CD4-positive, alpha-beta T cell treated with Interleukin-2 at 100 ng/mL for 4 hours (primary cell): ENCODE measurements at places on chromosomes 6 and 20.
A peak's percentile ranks its signal among the peaks of the same experiment; 100 is the strongest.

- no peak for DNase-seq
Measured at GRCh38 chr20:24989162-24989561, 3.4 kb downstream of the APMAP start.

GRCh38 chr6:32882879-32883250, 28.9 kb downstream of the PSMB9 start:
- DNase-seq, result no peak

- no peak for DNase-seq
Measured at GRCh38 chr6:150361876-150362275, 6.9 kb upstream of the IYD start.

GRCh38 chr6:135226537-135226936, 45.4 kb downstream of the MYB start:
- no peak for DNase-seq

DNA sequence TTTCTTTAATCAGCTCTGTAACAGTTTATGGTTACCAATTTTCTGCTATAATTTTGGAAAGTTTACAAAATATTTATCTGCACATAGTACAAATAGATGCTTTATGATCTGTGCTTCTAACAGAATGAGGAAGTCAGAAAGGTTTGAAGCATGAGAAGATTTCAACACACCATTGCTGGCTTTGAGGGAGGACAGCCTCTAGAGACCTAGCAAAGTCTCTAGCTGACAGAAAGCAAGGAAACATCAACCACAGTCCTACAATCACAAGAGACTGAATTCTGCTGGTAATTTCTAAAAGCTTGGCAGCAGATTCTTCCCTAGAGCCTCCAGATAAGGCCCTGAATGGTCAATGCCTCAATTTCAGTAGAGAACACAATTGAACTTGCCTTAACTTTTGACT, 750.8 kb upstream of the SLC35B3 start:
- no peak for DNase-seq

DNA sequence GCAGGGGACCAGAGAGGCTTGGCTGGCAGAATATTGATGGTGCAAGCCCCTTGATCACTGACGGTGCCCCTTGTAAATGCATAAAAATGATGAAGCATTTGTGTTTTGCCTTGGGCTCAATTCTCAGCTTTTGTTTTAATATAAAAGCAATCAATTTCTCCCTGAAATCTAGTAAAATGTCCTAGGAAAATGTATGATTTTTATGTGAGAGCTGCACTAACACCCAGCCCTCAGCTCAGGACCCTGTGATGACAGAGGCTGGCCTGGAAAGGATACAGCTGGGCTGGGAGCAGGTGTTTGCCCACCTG, 84.7 kb upstream of the PHACTR3 start:
- DNase-seq, result no peak

GRCh38 chr6:151738267-151738666, 69.2 kb upstream of the ESR1 start:
- no peak for DNase-seq

DNA sequence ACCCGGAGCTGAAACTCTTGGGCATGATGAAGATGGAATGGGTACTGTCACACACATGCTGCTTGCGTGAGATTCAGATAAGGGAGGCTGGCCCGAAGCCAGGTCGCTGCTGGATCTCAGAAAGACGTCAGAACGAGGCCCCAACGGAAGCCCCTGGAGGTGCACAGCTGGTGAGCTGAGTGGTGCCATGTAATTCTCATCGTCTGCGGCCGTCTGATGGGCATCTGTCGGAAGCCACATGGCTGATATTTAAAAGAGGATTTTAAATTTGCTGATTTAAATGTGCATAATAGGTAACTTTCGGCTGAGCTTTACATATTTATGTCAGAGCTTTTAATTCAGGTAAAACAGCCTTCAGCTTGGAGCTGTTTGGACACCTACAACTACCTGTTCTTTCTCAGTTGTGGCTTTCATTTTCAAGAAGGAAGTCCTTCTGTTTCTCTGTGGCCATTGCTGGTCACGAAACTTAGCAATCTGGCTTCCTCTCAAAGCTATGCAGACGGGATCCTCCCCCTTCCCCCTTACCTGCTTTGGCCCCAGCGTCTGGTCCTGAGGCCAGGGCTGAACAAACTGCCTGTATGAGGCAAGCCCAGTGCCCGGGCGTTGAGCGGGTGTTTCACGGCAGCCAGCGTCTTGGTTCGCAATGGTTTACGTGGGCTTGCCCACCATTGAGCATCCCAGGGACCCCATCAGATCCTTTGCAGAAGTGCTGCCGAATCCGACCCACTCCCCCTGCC, 9.2 kb downstream of the SLCO4A1 start:
- DNase-seq, result peak; percentile 69

DNA sequence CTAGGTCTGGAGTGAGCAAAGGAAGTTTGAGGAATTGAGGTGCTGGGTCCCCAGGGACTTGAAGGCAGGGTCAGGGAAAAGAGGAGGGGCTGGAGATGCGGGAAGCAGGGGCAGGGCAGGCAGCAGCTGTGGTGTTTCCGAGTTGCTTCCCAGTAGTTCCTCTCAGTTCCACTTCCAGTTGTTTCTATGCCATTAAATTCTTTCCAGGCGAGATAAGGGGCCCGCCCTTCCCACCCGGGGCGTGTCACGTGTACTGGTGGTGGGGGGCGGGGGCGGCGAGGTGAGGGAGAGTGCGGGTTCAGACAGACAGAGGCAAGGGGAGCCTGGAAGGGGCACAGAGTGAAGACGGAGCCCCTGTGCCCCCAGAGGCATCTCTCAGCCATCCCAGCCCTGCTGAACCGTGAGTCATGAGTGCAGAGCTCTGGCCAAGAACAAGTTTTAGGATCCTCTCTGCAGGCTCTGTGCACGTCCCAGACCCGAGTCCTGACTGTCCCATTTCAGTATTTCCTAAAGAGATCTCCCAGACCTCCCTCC, 977 bp downstream of the TNXB start:
- no peak for DNase-seq

- DNase-seq, result peak; percentile 25
Measured at GRCh38 chr20:43915211-43916072, 790 bp downstream of the TOX2 start.

- DNase-seq, result no peak
Measured at GRCh38 chr6:124539096-124539495, 423.1 kb upstream of the RNF217 start.

- no peak for DNase-seq
Measured at GRCh38 chr6:140812636-140813035, 1320.1 kb upstream of the GJE1 start.

DNA sequence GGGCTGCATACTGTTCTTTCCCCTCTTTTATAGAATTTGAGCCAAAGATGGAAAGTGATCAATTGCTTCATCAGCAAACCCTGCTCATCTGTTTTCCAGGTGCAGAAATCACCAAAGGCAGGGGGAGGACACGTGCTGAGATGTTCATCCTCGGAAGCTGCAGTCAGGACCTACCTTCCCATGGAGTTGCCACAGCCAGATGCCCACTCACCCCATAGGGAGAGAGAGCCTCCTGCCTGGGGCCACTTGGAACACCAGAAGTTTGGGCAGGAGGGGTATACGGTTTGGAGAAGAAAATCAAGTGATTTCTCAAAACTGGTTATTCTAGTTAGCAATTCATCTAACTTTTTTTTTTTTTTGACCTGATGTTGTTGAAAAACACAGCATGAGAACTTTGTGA, 5.3 kb upstream of the CST7 start:
- no peak for DNase-seq

- no peak for DNase-seq
Measured at GRCh38 chr6:132198040-132198439, 203.2 kb downstream of the MOXD1 start.

DNA sequence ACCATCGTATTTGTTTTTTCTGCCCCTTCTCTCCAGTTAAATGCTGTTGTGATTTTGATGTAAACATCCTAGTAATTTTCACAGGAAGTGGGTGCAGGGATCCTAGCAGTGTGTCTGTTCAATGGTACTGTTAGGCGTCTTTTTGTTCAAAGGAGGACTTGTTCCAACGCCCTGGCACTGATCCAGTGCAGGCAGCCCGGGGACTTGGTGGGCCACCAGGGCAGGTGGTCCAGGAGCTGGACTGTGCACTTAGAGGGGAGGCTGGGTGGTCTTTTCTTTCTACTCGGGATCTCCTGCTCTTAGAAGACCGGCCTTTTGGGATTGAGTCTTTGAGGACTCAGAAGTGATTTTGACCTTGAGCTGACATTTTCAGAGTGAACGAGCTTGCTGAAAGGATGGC, 41.1 kb upstream of the NKX2-2 start:
- no peak for DNase-seq

DNA sequence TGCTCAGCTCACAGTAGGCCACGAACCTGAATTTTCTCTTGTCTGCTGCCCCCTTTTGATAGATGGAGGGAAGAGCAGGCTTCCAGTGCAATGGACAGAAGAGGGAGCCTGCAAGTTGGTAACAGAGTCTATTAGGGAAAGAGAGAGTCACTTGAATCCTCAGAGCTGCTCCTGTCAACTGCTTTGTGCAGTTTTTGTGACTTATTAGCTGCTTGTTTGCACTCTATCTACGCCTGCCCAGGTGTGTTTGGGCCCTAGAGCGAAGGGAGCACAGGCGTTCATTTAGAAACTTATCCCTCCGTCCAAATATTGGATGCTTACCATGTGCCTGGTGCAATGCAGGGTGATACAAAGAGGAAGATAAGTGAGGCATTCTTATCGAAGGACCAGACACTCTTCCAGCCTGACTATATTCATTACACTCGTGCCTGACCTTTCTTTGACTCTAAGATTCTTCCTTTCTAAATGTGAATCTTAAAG, 11.6 kb upstream of the SLC2A12 start:
- DNase-seq, result peak; percentile 75

GRCh38 chr20:47466213-47466612, 35.5 kb upstream of the NCOA3 start:
- no peak for DNase-seq

- no peak for DNase-seq
Measured at GRCh38 chr6:127342296-127342945, 988 bp downstream of the ECHDC1 start.

DNA sequence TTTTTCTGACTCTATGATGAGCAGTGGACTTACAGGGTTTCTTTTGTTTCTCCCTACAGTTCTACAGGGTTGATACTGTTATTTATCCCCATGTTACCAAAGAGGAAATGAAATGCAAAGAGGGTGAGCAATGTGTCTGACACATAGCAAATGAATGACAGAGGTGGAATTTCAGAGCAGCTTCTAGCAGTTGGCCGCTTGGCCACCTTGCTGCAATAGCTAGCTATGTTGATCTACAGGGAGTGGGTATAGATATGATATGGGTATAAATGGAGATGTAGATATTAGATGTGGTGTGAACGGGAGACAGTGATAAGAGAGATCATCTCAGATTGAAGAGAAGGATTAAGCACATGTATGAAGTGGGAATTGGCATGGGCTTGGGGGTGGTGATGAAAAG, 10.9 kb upstream of the SLC22A3 start:
- DNase-seq, result no peak

- DNase-seq, result no peak
Measured at GRCh38 chr6:21185861-21186478, 407.6 kb upstream of the SOX4 start.

DNA sequence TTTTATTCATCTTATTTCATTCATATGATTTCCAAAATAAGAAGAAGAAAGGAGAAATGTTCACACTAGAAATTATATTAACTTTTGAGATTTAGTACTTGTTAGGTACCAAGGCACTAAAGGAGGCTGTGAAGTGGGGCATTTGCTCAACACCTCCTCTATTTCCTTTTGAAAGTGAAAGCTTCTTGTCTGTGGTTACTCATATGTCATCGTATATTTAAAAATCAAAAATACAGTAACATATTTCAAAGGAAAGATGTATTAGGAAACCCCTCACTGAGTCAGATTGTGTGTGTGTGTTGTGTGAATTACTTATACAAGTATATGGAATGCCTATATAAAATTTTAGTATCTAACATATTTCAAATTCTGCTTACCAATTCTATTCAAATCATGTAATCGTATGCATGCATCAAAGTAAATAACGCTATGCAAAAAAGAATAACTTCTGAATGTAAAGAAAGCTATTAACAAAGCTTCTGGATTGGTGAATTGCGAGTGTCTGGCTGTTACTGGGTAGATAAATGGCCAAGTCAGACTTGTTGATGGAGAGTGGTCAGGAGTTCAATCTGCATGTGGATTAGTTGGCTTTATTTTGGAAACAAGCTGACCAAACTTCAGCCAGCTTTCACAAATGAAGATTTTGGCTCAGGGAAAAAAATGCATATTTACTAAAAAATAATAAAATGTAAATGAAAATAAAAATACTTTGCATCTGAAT, 70.9 kb downstream of the PACRG start:
- peak; percentile 10 for DNase-seq

DNA sequence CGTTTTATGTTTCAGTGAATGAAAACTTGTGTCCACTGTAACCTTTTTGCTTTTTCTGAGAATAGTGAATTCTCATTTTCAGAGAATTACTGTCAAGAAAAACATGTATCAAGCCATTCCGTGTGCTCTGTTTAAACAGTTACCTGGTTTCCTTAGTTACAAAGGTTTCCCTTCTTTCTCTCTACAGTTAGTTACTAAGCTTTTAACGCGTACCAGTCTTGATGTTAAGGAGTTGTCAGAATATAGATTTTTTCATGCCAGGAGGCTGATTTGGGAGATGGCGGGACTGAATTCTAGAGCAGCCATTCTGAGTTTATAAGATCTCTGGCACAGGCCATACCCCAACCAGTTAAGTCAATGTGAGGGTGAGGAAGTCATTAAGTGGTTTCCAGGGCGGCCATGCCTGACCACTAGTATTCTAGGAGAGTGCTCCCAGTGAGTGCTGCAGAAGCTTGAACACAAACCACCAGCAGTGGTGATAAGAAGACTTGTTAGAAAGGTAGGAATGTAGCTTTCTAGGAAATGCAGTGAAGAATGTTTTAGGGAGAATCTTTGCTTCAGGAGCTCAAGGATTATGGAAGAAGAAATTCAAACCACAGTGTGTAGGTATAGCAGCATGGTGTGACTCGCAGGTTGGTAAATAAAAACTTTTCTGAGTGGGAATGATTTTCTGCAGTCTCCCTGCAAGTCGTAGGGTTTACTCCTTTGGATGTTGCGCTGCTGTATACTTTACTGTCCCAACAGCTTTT, 112.9 kb downstream of the JARID2 start:
- DNase-seq, result no peak

- no peak for DNase-seq
Measured at GRCh38 chr6:15874326-15874725, 211.5 kb upstream of the DTNBP1 start.

GRCh38 chr6:28944412-28944865, 20.7 kb upstream of the TRIM27 start:
- DNase-seq, result peak; percentile 80

DNA sequence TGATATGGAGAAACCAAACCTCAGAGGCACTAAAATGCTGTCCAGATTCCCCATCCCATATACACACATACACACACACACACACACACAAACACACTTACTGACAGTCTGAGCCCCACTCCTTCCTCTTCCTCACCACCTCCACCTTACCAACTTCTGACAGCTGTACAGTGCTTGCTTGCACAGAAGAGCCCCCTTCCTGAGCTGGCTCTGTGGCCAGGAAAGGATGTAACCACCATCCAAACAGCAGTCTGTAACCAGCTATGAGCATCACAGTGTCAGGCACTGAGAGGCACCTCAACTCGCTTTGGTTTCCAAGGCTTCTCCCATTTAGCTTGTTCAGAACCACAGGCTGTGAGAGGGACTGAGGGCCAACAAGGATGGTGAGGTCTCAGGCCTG, 5.9 kb upstream of the C6orf136 start:
- DNase-seq, result no peak
